Lower lobe of right lung (tissue), 2 donors: ENCODE measurements at places on chromosomes 12 and 14. TPM values are rescaled to one million over a fixed set of nuclear protein-coding genes. Genes with fewer than 3 reads are reported as not detected.

DNA sequence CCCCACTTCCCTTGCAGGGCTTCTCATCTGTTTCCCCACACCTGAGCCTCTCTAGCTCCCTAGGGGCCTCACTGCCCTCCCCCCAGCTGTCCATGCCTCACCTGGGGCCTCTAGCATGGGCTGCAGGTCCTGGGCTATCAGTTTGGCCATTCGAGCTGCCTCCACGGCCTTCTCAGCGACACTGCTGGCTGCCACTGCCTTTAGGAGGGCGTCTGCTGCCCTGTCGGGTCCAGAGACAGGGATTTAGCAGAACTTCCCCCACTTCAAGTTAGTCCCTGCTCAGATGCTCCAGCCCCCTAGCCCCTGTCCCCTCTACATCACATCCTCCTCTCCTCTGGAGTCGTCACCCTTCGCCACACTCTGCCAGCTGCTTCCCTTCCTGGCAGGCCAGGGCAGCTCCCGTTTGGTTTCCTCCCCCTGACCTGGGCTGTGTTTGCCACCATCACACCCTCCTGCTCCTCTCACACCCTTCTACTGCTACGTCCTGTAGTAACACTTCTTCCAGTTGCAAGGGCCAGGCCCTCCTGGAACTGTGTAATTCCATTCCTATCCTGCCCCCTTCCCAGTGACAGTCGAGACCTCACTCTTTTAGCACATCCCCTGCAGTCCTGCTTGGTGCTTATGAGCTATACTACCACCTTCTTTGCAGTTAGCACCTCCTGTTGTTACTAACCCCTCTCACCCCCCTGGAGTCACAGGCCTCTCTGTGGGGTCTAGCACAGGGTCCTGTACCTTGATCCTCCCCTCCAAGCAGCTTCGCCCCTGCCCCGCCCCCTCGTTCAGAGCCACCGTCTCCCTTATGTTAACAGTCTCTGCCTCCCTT, 4.3 kb upstream of the AP1G2 start:
- DNase-seq = no peak

GRCh38 chr14:69395929-69396328, 2.2 kb downstream of the ERH start:
- no peak for DNase-seq

DNA sequence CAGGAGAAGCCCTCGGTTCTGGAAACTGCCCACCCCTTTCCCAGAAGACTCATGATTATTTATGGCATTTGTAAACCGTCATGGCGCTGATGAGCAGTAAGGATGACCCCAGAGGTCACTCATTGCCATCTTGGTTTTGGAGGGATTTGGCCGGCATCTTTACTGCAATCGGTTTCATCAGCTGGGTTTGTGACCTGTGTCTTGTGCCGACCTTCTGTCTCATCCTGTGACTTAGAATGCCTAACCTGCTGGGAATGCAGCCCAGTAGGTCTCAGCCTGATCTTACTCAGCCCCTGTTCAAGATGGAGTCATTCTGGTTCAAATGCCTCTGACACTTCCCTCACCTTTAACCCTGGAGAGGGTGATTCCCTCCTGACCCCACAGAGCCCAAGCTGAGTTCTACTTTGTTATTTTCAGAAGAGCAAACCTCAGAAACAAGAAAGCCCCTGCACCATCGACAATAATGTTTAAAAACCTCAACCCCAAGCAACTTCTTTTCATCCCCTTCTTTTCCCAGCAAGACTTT, 105.5 kb upstream of the SFSWAP start:
- DNase-seq = no peak

DNA sequence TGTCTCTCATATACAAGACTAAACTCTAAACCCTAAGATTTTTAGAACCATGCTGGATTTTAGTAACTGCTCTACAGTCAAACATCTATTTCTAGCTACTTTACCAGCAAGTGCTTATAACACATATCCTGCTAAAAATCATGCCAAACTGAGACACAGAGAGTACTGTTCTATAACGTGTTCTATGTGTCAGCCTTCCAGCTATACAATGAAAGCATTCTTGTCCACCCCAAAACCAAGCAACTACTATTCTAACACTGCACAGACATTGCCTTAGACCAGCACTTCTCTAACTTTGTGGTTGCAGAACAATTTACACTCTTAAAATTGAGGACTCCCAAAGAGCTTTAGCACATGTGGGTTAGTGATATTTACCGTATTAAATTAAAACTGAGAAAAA, 85.7 kb downstream of the SPPL3 start:
- DNase-seq = no peak

GRCh38 chr14:73680821-73681220, 33.4 kb downstream of the PNMA1 start:
- DNase-seq = no peak

- DNase-seq = no peak
Observed at GRCh38 chr12:67876305-67876915, 112.8 kb upstream of the IFNG-AS1 start.

GRCh38 chr12:49131894-49132461, 783 bp upstream of the TUBA1B start:
- DNase-seq = no peak

GRCh38 chr12:19909418-19909817, 458.9 kb upstream of the PDE3A start:
- no peak for DNase-seq

GRCh38 chr12:84825149-84825548, 87.5 kb downstream of the SLC6A15 start:
- no peak for DNase-seq

DNA sequence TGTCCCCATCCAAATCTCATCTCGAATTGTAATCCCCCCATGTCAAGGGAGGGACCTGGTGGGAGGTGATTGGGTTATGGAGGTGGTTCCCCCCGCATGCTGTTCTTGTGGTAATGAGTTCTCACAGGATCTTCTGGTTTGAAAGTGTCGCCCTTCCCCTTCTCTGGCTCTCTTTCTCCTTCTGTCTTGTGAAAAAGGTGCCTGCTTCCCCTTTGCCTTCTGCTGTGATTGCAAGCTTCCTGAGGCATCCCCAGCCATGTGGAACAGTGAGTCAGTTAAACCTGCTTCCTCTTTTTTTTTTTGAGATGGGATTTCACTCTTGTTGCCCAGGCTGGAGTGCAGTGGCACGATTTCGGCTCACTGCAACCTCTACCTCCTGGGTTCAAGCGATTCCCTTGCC, 104.0 kb downstream of the CCDC91 start:
- DNase-seq = no peak

GRCh38 chr14:103317976-103318580, 16.0 kb upstream of the EIF5 start:
- DNase-seq = no peak

DNA sequence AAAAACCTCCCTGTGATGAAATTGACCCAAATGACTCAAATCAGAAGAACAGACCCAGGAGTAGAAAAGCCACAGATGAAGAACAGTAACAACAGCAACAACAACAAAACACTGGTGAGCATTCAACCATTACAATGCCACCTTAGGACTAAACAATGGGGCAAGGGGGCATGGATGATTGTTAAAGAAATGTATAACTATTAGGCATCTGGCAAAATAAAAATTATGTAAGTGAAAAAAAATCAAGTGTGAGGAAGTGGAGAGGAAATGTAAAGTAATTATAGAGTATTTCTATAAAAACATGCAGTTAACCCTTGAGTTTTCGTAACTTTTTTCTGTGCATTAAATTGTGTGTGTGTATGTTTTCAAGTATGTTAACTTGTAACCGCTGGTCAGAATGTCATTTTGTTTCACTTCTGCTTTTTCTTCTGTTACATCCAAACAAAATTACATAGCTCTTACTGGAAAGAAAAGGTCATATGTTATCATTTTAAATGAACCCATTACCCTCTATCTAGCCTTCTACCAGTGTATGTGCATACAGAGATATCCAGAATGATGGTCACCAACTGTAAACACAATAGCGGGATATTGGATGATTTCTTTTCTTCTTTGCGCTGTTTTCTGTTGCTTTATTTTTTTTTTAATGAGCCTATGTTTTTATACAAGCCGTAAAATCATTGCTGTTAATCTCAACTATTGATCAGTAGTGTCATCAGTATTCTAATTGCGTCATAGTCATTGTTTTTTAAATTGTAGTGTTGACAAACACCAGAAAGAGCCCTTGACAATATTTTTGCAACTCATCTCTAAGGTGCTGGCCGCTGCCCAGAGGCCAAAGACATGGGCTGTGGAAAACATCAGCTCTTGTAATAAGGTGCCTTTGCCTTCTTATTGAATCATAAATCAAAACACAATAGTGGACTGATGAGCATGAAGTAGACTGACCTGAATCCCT, 170.6 kb downstream of the CRADD start:
- no peak for DNase-seq

- DNase-seq = no peak
Observed at GRCh38 chr12:49519574-49519936, 19.3 kb upstream of the KCNH3 start.

- DNase-seq = no peak
Observed at GRCh38 chr12:29240441-29240840, 91.4 kb downstream of the FAR2 start.

CLEC9A gene
- total RNA-seq = 0.30 TPM

OLR1 gene
- 172 TPM for total RNA-seq

GRCh38 chr14:68439676-68440075, 353.2 kb downstream of the ZFP36L1 start:
- DNase-seq = no peak

- no peak for DNase-seq
Observed at GRCh38 chr12:116278279-116278626, 760 bp upstream of the MED13L start.

GRCh38 chr14:99272899-99273765, 1.1 kb upstream of the BCL11B start:
- DNase-seq = no peak
